ENCODE measurements at places on chromosomes 3 and 15. TPM values are rescaled to one million over a fixed set of nuclear protein-coding genes. Genes with fewer than 3 reads are reported as not detected.

- peak; percentile 68 for DNase-seq
Observed at GRCh38 chr3:24773798-24774197, 279.1 kb upstream of the THRB start.

GRCh38 chr15:80099241-80099640 lies 39.8 kb downstream of the ZFAND6 start:
- no peak for DNase-seq

- DNase-seq, result no peak
Observed at GRCh38 chr3:7447197-7447769, 586.4 kb downstream of the GRM7 start.

GRCh38 chr3:187759601-187760000 lies 14.3 kb upstream of the BCL6 start:
- no peak for DNase-seq

DNA sequence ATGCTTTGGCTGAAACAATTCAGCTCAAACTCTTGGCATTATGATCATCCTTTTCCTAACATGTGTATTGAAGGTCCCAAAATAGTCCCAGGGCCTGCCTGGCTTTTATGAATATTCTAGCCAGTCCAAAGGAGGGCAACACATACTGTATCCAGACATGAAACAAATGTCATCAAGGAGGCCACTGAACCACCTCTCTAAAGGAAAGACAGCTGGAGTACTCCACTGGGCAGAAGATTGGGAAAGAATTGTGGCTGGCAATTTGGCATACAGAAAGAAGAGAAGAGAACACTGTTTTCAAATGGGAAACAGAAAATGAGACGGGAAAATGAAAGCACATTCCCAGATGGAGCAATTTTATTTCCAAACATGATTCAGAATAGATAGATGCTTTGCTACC lies 80.6 kb downstream of the NCEH1 start:
- DNase-seq, result no peak

- DNase-seq, result no peak
Observed at GRCh38 chr3:82143661-82144412, 382.4 kb upstream of the GBE1 start.

GRCh38 chr3:71063773-71064290 lies 519.7 kb downstream of the FOXP1 start:
- peak; percentile 35 for DNase-seq

- DNase-seq, result no peak
Observed at GRCh38 chr3:61704807-61705206, 143.4 kb downstream of the PTPRG start.

- DNase-seq, result no peak
Observed at GRCh38 chr3:115996420-115997108, 373.3 kb downstream of the GAP43 start.

DNA sequence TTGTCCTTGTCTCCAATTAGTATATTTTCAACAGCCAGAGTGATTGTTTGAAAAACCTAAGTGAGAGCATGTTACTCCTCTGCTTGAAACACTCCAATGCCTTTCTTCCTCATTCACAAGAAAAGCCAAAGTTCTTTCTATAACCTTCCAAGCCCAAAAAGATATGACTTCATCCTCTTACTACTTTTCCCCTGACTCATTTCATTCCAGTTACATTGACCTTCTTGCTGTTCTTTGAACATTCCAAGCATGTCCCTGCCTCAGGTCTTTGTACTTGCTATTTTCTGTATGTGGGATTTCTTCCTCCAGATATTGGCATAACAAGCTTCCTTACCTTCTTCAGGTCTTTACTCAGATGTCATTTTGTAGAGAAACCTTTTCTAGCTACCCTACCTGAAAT lies 28.3 kb downstream of the EHHADH start:
- no peak for DNase-seq

- DNase-seq, result no peak
Observed at GRCh38 chr3:72641684-72642083, 206.6 kb downstream of the SHQ1 start.

SERPINI2 gene
- not detected for total RNA-seq

IL17RB gene
- not detected for total RNA-seq
